ENCODE measurements at places on chromosomes 13 and 19. TPM values are rescaled to one million over a fixed set of nuclear protein-coding genes. Genes with fewer than 3 reads are reported as not detected.

The OR7D2 gene
- not detected for total RNA-seq

The TRPC4 gene
- not detected for total RNA-seq

The FOXO1 gene
- total RNA-seq: 3.6 TPM

The KLK14 gene
- total RNA-seq: 0.68 TPM

The CYP4F2 gene
- total RNA-seq: not detected

The LRFN3 gene
- 24.1 TPM for total RNA-seq

The LIM2 gene
- not detected for total RNA-seq

The ZNF417 gene
- 4.8 TPM for total RNA-seq

The LRRC8E gene
- total RNA-seq: 5.5 TPM

The NDUFA11 gene
- 272 TPM for total RNA-seq

The C19orf81 gene
- total RNA-seq: 12.5 TPM

The MEIOSIN gene
- total RNA-seq: not detected

The SHKBP1 gene
- 154 TPM for total RNA-seq

The FUT3 gene
- total RNA-seq: not detected

The ZNF564 gene
- total RNA-seq: 2.6 TPM

The PLEKHJ1 gene
- 30.0 TPM for total RNA-seq

The RFXAP gene
- 0.47 TPM for total RNA-seq

The AMH gene
- total RNA-seq: 22.3 TPM

The KLK6 gene
- 1.1 TPM for total RNA-seq

The UHRF1 gene
- total RNA-seq: 44.8 TPM

The OSCAR gene
- 0.35 TPM for total RNA-seq

The MYH14 gene
- total RNA-seq: 7.5 TPM

The GPR12 gene
- total RNA-seq: not detected

The RASIP1 gene
- total RNA-seq: 1.4 TPM

The MYO16 gene
- total RNA-seq: 0.09 TPM

The SERP2 gene
- not detected for total RNA-seq

The SHISA7 gene
- total RNA-seq: not detected

Measured in A549 treated with ZK216348 at 1 μM for 4 hours (cell line).